ENCODE measurements at places on chromosomes 12 and 14.

DNA sequence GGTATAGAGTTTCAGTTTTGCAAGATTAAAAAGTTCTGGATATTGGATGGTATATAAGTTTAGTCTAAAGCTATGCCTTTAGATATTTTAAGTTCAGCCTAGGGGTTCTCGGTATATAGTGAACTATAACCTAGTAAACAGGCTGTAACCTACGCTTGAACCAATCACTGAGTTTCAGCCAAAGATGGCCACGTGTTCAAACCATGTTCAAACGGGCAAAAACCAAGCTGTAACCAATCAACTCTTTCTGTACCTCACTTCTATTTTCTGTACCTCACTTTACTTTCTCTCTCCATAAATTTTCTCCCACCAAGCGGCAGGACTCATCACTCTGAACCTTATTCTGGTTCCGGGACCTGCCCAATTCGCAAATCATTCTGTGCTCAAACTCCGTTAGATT, 1.4 kb downstream of the TMBIM4 start:
- DNase-seq = no peak

GRCh38 chr14:105089746-105090492, 24.7 kb upstream of the GPR132 start:
- DNase-seq = no peak

DNA sequence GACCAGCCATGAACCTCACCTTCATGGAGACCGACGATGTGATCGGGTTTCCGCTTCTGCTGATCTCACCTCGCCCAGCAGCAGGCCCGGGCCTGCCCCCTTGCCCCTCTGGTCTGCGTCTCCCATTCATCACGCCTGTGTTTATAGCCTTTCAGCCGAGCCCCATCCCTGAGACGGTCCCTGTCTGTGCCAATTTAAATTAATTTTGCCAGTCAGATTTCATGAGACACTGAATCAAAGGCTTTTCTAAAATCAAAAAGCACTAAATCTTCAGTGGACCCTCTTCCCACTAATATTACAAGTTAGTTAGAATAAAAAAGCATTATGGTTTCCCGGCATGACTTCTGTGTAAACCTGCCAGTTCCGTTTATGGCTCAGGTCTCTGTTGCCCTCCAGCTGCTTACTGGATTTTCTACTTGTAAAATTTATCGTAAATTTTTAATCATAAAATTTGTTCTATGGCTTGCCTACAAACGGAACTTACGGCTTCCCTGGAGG, 155.9 kb downstream of the ESRRB start:
- no peak for DNase-seq

DNA sequence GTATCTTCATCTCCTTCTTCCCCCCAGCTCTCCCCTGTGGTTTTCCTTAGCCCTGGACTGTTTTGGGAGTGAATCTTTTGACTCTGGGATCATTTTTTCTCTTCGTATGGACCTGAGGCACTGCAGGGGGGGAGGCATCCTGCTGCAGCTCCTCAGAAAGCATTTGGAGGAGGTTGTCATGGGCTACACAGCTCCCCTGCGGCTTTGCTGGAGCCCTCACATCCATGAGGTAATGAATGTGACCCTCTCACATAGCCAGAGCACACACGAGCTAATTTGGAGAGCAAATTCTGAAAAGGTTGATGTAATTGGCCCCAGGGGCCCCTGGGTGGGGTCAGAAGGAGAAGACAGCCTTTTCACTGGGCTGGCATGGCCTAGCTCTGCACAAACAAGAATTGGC, 110.9 kb downstream of the PAH start:
- DNase-seq = no peak

DNA sequence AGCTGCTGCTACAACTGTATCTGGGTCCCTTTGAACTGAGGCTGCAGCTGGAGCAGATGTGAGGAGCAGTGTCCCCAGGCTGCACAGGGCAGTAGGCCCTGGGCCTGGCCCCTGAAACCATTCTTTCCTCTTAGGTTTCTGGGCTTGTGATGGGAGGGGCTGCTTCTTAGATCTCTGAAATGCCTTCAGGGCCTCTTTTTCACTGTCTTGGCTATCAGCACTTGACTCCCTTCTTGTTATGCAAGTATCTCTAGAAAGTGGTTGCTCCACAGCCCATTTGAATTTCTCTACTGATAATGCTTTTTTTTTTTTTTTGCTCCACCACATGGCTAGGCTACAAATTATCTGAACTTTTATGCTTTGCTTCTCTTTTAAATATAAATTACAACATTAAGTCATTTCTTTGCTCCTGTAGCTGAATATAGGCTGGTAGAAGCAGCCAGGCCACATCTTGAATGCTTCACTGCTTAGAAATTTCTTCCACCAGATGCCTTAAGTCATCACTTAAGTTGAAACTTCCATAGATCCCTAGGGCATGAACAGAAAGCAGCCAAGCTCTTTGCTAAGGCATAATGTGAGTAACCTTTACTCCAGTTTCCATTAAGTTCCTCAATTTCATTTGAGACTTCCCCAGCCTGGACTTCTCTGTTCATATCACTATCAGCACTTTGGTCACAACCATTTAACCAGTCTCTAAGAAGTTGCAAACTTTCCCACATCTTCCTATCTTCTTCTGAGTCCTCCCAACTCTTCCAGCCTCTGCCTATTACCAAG, 41.1 kb downstream of the ACSM4 start:
- no peak for DNase-seq

- DNase-seq = no peak
These were observed 71.7 kb downstream of the ANO2 start for GRCh38 chr12:5873281-5873919.

- no peak for DNase-seq
These were observed 118.8 kb downstream of the SLC6A15 start for GRCh38 chr12:84793558-84794367.

GRCh38 chr12:126474703-126475102, 1409.5 kb downstream of the AACS start:
- no peak for DNase-seq

GRCh38 chr14:90438841-90439240, 42.0 kb downstream of the CALM1 start:
- DNase-seq = no peak

DNA sequence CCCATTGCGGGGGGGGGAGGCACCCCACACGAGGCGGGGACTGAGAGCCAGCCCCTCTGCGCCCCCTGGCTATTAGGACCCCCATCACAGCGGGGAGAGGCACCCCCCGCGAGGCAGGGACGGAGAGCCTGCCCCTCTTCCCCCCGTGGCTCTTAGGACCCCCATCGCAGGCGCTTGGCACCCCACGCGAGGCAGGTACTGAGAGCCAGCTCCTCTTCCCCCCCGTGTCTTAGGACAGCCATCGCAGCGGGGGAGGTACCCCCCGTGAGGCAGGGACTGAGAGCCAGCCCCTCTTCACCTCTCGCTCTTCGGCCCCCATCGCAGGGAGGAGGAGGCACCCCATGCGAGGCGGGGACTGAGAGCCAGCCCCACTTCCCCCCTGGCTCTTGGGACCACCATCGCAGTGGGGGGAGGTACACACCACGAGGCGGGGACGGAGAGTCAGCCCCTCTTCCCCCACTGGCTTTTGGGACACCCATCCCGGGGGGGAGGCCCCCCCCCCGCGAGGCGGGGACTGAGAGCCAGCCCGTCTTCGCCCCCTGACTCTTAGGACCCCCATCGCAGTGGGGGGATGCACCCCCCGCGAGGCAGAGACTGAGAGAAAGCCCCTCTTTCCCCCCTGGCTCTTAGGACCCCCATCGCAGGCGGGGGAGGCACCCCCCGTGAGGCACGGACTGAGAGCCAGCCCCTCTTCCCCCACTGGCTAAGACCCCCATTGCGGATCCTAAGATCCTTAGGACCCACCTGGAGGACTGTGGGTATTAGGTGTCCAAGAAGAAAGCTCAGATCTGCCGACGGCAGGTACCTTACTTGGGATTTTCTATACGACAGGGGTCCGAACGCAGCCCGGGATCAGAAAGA, 198.6 kb upstream of the PZP start:
- no peak for DNase-seq

GRCh38 chr14:73026243-73026844, 562 bp downstream of the ZFYVE1 start:
- DNase-seq = no peak

GRCh38 chr14:49306152-49306751, 279.9 kb downstream of the RPS29 start:
- DNase-seq = no peak
